ENCODE measurements at places on chromosomes 11 and 22.

DNA sequence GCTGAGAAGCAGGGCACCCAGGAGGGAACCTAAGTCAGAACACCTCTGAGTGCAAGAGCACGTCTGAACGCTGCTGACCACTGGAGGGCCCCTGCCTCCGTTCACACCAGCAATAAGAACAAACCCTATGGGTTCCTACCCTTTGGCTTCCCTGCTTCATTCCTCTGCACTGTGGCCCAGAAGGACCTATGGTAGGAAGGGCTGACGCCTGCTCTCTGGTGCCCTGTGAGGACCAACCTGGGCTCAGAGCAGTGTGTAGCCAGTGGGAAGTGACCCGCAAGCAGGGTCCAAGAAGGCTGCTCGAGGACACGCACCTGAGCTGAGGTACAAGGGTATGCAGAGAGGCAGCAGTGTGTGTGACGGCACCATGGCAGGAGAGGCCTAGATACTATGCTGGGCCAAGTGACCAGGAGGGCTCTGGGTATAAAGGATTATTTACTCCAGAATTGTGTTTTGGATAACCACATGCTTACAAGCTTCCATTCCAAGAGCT, 68.8 kb upstream of the CLTCL1 start:
- DNase-seq = no peak

- no peak for DNase-seq
Measured at GRCh38 chr11:91587131-91587530, 637.5 kb upstream of the FAT3 start.

- no peak for DNase-seq
Measured at GRCh38 chr11:120925944-120926343, 98.0 kb upstream of the TBCEL start.

- no peak for DNase-seq
Measured at GRCh38 chr11:15159085-15159484, 44.4 kb downstream of the INSC start.

GRCh38 chr11:121800240-121800639, 315.8 kb downstream of the BLID start:
- no peak for DNase-seq

Data from stimulated activated CD4-positive, alpha-beta T cell treated with anti-CD3 and anti-CD28 coated beads, Interleukin-2, amount 100 ng/mL, for 48 hours (primary cell).